ENCODE measurements at places on chromosomes 6 and 20.

GRCh38 chr6:111070105-111071005 lies 16.9 kb upstream of the SLC16A10 start:
- DNase-seq, result no peak

- DNase-seq, result no peak
These were observed 59.7 kb downstream of the TFAP2A start for GRCh38 chr6:10355115-10355702.

GRCh38 chr20:49910340-49910706 lies 5.0 kb downstream of the SPATA2 start:
- DNase-seq, result no peak

GRCh38 chr6:119890470-119890869 lies 540.9 kb upstream of the MAN1A1 start:
- no peak for DNase-seq

DNA sequence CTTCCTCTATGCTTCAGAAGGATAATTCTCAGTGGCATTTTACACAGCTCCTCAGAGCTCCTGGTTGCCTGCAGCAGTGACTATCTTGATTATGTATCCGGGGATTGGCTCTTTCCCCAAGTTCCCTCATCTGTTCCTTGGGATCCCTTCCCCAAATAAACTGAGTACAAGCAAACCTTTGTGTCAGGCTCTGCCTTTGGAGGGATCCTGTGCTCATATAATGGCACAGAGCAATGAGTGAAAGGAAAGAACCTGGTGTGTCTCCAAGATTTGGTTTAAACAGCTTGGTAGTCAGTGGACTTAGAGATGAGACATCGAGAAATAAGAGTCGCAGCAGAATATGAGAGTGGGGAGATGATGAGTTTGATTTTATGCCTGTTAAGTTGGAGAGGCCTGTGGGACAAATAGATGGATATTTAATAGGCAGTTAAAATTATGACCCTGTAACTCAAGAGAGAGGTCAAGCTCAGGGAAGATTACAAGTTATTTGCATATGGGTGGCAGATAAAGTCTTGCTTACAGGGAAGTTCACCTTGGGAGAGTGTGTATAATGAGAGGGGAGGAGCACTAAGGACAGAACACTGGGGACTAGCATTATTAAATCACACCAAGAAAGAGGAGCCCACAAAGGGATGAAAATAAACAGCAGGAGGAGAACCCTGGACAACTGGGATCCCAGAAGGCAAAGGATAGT lies 44.1 kb upstream of the GCLC start:
- no peak for DNase-seq

DNA sequence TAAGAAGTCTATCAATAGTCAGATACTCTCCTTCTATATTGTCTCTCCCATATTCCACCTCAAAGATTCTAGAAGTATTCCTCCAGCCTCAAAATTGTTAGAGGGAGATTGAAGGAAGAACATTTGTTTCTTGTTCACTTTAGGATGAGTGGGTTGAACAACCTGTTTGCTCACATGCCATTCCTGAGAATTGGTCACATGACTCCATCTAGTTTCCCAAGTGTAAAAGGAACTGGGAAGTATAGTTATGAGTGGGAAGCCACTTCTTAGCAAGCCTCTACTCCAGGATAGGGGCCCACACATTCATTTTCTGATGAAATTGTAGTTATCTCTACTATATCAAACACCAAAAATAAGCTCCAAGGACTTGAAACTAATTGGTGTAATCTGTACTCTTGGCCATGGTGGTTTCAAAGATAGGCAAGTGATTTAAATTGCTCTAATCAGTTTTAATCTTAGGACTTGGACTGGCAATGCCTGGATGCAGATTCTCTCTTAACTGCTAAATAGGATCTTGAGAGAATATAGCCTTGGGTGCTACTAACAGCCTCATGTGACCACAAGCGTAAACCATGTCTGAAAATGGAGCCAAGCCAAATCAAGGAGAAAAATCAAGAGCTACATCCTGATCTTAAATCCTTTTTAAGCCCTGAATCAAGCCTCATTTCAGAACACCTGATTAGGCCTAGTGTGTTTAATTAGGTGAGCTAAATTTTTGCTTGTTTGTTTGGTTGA lies 758.7 kb upstream of the MAN1A1 start:
- no peak for DNase-seq

DNA sequence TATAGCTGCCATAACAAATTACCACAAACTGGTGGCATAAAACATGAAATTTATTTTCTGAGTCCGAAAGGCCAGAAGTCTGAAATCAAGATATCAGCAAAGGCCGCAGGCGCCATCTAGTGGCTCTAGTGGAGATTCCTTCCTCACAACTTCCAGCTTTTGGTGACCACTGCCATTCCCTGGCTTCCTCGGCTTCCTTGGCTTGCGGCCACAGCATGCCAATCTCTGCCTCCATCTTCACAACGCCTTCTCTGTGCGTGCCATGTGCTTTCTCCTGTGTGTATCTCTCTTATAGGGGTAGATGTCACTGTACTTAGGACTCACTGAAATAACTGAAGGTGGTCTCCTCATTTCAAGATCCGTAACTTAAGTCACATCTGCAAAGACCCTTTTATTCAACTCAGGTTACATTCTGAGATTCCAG lies 5.4 kb upstream of the PLAGL1 start:
- DNase-seq, result no peak

DNA sequence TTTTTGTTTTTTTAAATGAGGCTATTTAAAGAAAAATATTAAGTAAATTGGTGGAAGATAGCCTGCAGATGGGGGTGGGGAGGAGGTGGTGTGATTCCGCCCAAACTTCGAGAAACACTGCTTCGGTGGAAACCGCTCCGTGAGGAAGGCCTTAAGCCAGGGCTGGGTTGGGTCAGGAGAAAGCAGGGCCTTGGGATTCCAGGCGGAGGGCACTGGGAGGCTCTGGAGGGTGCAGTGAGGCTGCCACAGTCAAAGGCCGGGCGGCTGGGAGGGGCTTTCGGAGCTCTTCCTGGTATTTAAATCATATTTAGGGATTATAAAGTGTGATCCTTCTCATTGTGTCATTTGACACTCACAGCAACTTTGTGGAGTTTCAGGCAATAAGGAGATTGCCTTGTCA lies 22.2 kb upstream of the SCRT2 start:
- no peak for DNase-seq

All from cerebellar nuclear complex (tissue), 1 donor.